ENCODE measurements at places on chromosomes 2 and 18.

- no peak for DNase-seq
These were observed 601.7 kb downstream of the NR4A2 start for GRCh38 chr2:155730804-155731203.

DNA sequence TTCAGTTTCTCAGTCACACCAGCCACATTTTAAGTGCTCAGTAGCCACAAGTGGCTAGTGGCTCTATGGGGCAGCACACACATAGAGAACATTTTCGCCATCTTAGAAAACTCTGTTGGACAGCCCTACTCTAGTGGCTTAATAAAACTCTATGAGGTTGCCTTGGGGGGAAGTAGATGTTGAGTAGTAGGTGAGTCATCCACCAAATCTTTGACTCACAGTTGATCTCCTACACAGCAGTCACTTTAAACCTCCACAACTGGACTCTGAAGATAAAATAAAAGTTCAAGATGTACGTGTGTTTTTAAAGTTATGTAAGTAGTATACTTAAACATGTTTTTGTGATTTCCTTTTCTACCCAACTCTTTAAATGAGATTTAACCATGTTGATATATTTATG is 379.0 kb downstream of the SETBP1 start:
- no peak for DNase-seq

DNA sequence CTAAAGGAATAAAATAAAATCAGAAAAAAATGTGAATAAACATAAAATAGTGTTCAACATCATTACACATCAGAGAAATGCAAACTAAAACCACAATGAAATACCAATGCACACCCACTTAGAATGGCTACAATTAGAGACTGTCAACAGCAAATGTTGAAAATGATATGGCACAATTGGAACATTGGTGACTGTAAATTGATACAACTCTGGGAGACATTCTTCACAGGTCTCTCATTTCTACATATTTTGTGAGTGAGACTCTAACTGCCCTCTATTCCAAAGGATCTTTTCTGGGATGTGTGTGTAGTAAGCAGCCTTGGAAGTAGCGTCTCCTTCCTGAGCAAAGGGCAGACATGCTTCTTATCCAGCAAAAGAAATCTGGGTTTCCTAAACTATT is 323.0 kb downstream of the FBXO15 start:
- DNase-seq = no peak

GRCh38 chr2:142445551-142446072 is 314.8 kb upstream of the LRP1B start:
- DNase-seq = no peak

GRCh38 chr2:40820319-40820718 is 368.4 kb upstream of the SLC8A1 start:
- no peak for DNase-seq

DNA sequence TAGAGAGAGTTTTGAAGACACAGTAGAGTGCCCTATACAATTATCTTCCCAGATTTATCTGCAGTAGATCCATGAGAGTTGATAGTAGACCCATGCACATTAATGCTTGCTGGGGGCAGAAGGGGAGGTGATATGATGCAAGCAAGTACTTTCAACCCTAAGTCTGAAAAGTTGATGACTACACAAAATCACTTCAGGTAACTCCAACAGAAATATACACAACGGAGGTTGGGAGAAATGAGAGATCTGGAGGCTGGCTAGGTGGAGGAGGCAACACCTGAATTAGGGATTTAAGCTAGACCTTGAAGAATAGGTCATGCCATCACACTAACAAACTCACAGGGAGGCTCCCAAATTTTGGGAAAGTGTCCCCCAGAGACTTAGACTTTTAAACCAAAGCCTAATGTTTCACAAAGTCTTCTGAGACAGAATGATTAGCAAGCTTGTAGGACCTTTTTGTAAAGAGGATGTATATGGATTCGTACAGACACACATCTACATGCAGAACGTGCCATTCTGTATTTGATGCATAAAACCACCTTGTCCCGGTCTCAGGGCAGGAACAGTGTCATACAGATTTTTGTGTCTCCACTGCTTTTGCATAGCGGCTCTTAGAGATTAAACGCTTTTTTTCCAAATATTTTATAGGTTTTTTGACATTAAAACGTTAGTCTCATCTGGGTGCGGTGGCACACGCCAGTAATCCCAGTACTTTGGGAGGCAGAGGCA is 937 bp upstream of the STAMBP start:
- DNase-seq = peak; percentile 77

GRCh38 chr2:80348953-80349352 is 44.4 kb upstream of the LRRTM1 start:
- no peak for DNase-seq

DNA sequence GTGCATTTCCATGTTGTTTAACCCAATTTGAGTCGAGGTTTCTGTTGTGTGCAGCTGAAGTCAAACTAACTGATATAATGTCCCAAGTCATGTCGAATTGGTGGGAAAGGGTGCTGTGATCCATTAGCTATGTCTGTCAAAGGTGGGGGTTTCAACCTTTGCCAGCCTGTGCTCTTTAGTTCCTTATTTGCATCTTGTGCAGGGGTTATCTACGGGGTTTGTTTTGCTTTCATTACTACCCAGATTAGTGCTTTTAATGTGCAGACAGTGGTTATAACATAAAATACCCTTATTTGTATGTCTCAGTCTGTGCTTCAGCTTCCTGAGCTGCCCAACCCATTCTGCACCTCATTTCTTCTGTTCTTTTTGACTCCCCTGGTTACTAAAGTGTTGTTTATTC is 271.9 kb upstream of the CXCR4 start:
- DNase-seq = peak; percentile 40

DNA sequence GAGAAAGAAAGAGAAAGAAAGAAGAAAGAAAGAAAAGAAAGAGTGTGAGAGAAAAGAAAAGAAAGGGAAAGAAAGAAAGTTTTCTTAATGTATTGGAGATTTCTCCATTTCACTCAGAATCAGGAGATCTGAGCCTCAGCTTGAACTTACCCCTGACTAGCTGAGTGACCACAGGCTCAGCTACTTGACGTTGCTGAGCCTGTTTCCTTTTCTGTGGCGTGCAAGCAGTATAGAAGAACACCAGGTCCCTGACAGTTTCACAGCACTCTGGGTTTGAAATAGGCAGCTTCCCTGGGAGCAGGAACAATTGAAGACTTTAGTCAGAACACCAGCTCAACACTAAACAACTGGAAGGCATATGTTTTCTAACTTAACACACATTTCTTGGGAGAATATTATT is 44.7 kb downstream of the MARCO start:
- no peak for DNase-seq

DNA sequence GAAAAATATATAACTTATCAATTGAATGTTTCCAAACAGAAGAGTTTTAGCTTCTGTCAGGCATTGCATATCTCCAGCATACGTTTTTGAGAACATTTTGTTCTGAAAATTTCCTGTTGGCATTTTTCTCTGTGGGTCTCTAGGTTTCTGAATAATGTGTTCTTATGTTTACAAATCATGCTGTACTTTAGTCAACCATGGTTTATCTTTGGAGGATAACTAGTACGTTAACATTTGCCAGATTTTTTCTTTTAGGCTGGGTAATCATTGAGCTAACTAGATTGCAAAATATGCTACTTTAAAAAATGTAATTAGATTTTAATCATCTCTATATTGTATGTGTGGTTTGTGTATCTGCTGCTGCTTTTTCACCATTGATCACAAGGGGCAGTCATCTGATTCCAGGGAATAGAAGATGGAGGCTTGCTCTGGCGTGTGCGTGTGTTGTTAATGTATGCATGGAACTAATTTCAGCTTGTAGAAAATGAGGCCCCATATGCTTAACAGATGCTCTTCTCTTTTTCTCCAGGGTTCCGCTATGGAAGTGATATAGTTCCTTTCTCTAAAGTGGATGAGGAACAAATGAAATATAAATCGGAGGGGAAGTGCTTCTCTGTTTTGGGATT is 21.3 kb downstream of the XRCC5 start:
- no peak for DNase-seq

- DNase-seq = no peak
These were observed 2.9 kb upstream of the FAM124B start for GRCh38 chr2:224404796-224405195.

DNA sequence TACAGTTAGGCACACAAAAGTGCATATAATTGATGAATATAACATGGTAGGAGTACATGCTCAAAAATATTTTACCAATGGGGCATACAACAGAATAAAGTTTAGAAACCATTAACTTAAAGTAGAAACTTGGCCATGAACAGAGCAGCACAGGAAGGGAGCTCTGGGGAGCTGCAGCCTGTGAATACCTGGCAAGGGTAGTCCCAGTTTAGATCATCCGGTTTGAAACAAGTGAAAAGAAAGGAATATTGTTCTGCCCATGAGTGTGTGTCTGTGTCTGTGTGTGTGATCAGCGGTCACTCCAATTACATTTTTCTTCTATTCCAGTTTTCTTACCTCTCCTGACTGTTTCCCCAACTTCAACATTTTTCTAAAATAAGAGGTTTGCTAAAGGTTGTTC is 233.0 kb downstream of the ALK start:
- no peak for DNase-seq

DNA sequence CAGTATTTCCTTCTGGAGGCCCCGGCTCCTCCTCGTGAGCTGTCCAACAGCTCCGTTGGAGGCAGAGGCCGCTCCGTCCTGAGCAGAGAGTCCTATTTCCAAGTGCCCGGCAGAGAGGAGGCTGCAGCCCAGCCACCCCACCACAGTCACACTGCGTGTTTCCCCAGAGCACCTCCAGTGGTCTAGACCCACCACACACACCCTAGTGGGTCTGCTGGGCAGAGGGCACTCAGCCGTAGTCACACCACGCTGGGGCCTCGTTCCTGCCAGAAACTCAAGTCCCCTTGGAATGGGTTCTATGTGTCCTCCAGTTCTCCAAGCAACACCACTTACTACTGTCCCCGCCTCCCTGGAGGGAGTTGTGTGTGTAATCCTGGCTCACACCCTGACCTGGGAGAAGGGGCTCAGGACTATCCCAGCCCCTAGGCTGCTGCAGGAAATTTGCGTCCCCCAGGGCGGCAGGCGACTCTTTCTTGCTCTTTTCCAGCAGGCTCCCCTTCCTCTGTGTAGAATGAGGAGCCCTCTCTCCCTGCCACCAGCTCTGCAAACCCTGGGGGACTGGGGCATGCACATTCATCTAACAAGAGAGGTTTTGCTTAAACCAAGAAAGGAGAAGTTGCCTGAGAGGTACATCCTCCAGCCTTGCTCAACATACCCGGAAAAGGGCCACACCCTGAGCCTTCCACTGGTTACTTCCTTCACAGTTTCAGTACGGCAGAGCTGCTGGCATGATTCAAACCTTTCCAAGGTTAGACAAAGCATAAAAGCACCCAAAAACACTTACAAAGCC is 114.1 kb downstream of the NDUFA10 start:
- peak; percentile 82 for DNase-seq

GRCh38 chr18:7456376-7456775 is 110.7 kb upstream of the PTPRM start:
- no peak for DNase-seq

DNA sequence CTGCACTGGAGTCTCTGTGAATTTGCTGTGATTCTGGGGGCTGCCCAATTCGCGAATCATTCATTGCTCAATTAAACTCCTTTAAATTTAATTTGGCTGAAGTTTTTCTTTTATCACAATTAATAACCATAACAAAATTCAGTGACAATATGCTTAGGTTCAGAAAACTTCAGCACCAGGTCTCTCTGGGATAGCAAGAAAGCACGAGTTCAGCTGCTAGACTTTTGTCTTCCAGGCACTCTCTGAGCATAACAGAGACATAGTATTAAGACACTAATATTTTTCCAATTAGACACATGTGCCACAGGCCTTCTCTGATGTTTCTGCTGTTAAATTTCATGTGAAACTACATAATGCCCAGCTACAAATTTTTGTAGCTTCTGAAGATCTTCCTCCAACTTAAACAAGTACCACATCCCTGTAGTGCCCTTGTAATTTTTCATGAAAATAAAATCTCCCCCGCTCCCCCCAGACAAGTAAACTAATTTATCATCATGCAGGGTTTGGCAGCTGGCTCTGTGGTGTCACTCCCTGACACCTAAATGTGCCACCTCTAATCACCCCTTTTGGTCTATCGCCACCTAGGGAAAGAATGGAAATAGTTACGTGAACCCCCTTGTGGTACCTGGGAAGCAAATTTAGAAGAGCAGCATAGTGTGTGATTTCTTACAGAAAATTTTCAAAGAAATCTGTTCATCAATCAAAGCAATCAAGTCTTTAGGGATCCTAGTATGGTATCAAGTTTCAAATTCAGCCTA is 94.1 kb downstream of the CSRNP3 start:
- DNase-seq = no peak

GRCh38 chr2:10788855-10789254 is 23.7 kb downstream of the PDIA6 start:
- no peak for DNase-seq
